ENCODE measurements at places on chromosomes 7 and 10.

- DNase-seq, result no peak
Measured at GRCh38 chr10:86392723-86393094, 26.1 kb upstream of the GRID1 start.

- no peak for DNase-seq
Measured at GRCh38 chr7:146670532-146670931, 553.9 kb downstream of the CNTNAP2 start.

DNA sequence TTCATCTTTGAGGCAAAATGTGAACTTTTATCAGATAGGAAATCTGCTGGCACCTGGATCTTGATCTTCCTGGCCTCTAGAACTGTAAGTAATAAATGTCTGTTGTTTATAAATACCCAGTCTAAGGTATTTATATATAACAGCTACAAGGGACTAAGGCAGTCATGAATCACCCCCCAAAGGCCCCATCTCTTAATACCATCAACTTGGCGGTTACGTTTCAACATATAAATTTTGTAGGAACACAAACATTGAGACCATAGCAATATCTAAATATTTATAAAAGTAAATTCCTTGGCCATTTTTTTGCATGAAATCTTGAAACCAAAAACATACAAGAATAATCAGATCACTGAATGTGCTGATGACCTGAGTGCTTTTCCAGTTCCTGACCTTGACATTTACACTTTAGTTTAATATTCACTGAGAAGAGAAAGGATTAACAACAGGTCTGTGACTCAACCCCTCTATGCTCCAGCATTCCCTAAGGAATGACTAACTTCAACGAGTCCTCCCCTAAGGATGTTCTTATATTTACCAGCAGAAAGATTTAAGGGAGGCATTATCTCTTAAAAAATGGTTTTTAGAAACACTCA lies 1438.5 kb upstream of the CELF2 start:
- DNase-seq, result no peak

- DNase-seq, result no peak
Measured at GRCh38 chr7:125563964-125564529, 634.4 kb upstream of the POT1 start.

DNA sequence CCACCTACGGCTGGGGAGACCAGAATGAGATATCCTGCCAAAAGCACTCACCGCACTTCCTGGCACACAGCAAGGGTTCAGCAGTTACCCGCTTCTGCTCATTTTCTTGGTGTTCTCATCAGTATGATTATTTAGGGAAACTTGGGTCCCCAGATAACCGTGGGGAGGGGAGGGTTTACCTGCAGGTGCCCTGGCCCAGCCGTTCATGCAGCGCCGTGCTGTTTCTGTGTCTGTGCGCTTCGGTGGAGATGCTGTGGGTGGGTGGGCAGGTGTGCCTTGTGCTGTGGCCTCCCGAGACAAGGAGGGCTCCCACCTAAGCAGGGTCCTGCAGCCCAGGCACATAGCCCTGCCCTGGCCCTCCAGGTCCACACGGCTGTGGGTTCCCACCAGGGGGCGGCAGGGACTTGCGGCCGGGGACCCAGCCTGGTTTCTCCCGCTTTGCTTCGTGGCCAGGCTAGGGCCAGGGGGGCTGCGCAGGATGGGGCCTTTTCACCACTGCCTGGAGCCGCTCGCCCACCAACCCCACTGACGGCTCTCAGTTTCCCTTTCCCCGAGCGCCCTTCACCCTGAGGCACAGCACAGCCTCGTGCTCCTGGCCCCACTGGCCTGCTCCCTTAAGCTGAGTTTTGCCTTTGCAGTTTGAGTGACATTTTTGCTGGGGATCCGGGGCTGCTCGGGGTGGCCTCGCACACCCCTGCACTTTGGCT lies 78.5 kb downstream of the LHPP start:
- DNase-seq, result peak; percentile 68

DNA sequence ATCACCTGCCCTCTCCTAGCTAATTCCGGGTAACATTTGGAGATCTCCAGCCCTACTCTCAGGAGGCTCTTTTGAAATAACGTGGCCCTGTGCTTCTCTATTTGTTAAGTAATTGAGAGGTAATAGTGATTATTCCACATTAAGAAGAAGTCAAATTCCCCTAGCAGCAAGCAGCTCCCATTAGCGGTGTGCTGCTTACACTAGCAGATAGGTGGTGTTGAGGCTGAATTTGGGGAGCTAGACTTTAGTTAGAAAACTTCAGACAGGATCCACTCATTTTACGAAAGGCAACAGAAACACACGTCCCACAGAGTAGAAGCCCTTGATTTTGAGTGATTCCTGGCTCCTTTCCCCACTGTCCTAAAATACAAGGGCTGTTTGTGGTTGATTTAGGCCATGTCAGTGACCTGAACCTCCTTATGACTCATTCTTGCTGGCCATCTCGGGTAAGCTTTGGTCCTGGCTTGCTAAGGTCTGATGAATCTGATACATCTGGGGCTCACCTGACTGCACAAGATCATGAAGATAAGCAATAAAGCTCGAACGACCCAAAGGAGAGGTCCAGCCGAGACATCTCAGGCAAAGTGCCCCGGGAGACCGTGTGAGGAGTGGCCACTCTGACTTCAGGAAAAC lies 77.2 kb downstream of the FAM204A start:
- no peak for DNase-seq
